Anterior cingulate cortex (tissue), 58 donors: ENCODE measurements at places on chromosomes 6 and 20.

GRCh38 chr20:10427060-10427692 lies 6.8 kb downstream of the MKKS start:
- DNase-seq = peak; percentile 10

DNA sequence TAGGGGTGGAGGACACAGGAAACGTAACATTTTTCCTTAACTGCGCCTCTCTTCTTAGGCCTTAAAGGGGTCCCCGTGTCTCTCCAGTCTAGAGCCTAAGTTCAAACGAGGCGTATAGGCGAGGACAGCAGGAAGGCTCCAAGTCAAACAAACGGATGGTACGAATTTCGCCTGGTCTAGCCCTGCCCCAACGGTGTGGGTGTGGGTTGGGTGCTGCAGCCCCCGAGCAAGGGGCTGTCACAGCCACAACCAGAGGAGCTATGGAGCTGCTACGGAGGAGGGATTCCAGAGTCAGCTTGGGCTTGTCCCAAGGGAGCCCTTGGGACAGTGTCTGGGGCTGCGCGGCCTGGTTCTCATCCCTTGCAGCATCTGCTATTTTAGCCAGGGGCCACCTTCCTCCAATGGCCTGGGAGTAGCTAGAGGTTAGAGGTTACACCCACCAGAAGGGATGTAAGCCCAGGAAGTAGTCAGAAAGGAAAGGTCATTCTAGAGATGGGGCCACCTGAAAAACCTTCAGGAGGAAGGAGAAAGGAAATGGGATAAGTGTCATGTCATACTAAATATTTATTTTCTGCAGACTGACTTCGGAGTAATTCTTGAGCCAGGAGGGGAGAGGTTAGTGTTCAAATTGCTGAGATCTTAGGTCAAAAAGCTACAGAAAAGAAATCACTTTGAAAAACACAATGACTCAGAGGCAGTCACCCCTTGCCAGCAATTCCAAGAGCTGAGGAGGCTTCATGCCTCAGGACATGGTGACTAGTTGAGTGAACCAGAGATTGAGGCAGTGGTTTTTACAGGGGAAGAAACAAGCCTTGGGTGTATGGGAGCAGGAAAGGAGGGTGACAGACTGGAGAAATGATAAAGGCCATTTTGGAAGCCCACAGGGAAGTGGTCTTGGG lies 21.7 kb downstream of the VPS52 start:
- DNase-seq = no peak

DNA sequence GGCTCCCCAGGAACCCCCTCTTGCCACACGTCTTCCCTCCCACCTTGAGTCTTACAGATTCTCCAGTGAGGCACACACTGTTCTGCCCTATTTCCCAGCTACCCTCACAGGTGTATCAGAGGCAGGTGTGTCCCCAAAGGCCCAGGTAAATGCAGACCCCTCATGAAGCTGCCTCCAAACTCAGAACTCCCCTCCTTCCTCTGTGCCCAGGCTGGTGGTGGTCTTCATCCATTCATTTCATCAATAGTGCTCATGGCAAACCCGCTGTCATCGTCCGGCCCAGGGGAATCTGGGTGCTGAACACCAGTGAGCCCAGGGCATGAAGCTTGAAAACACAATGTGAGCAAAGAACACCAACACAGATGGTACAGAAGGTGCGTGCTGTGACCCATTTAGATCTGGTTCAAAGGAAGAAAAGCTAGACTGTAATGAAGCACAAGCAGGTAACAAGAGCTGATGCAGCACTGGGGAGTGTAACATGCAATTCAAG lies 213.1 kb downstream of the SYNDIG1 start:
- DNase-seq = no peak

GRCh38 chr6:35911871-35912653 lies 8.8 kb downstream of the SRPK1 start:
- DNase-seq = no peak

- no peak for DNase-seq
These were observed 66.8 kb downstream of the TBC1D7 start for GRCh38 chr6:13261464-13261994.
